ENCODE measurements at places on chromosomes 2 and 18.

GRCh38 chr2:11371092-11371937 is 26.9 kb upstream of the ROCK2 start:
- no peak for DNase-seq

DNA sequence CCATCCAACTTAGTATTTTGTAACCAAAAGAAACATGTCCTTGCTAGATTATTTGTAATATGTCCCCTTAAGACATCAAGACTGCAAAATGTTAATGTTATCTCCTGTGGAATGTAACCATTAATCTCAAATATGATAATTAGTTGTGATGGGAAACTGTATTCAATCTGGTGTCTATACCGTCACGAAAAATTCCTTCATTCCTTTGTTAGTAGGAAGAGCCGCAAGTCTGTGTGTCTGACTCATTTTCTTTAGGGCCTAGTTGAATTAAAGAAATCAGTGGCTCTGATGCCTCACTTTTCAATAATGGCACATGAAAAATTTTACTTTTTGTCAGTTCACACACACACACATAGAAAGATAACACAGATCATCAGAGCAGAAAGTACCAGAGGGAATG is 127.1 kb upstream of the CHAC2 start:
- DNase-seq, result no peak

GRCh38 chr2:47040651-47041050 is 114.5 kb downstream of the STPG4 start:
- no peak for DNase-seq

DNA sequence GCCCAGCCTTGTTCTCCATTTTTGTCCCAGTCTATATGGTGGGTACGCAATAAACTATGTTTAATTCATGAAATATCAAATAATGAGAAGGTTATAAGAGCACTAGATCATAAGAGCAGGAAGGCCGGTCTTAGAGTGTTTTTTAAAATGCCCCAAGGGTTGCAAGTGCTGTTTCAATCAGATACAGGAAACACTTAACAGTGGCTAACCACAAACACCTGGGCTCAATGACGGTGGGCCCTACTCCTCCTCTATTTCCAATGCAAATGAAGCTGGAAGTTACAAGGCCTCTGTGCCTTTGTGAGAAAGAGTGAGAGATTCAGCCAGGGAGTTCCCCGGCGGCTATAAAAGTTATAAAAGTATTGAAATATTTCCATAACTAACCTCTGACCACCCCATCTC is 18.9 kb upstream of the WDR33 start:
- no peak for DNase-seq

- no peak for DNase-seq
Observed at GRCh38 chr2:99811544-99811943, 321.7 kb upstream of the REV1 start.

DNA sequence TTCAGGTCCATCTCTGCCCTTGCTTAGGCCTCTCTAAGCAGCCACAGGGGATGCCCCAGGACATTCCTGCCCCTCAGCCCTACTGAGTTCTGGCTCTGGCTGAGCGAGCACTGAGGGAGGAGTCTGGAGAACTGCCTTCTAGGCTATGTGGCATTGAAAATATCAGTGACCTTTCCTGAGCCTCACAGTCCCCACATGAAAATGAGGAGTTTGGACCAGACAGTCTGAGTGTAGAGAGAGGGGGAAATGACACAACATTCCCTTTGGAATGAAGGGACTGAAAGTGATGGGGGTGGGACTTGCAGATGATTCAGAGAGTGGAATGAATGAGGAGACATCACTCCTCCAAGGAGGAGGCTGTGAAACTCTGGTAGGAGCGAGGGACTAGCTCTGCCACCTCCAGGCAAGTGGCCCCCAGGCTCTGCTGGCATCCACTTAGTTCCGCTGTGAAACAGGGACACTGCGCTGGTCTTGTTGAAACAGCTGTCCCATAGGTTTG is 8.0 kb downstream of the TNS1 start:
- no peak for DNase-seq

GRCh38 chr2:109591206-109591605 is 22.6 kb downstream of the SEPTIN10 start:
- no peak for DNase-seq

GRCh38 chr2:174553811-174554493 is 43.7 kb downstream of the WIPF1 start:
- DNase-seq, result no peak

DNA sequence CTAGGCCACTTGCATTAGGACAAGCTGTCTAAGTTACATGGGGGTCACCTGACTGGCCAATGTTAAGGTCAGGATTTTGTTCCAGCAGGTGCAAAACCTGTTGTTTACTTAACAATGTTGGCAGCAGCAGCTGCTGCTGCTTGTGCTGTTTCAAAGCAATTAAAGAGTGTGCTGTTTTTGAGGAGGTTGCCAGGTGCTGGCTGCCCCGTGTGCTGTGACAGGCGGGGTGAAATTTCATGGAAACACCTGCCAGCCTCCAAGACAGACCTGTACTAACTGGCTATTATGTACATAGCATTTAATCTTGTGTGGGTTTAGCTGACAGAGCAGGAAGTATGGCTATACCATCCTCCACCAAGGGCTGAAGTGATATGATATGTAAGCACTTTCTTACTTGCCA is 224.9 kb downstream of the ASXL3 start:
- DNase-seq, result no peak

DNA sequence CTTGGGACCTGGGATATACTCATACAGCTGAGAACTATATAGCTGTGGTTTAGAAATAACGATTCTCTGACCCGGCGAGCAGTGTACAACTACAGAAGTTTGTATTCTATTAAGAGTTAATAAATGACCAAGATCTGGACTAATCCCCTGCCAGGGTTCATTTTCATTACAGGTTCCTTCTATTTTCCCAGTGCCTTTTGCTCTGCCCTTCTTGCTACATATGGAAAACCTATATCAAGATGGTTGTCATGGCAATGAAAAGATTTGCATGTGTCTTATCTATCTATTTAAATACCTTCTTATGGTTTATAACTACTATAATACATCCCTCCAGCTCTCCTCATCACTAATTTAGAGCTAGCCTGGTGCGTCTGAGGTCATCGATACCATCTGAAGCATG is 965.2 kb downstream of the BCL11A start:
- no peak for DNase-seq

DNA sequence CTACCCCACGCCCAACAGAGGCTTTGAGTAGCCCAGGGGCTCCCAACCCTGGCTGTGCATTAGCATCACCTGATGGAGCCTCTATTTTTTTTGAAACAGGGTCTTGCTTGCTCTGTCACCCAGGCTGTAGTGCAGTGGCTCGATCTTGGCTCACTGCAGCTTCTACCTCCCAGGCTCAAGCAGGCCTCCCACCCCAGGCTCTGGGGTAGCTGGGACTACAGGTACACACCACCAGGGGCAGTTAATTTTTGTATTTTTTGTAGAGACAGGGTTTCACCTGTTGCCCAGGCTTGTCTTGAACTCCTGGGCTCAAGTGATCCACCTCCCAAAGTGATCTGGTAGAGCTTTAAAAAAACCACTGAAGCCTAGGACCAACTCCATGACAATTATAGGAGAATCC is 394.8 kb upstream of the ATP5MC3 start:
- DNase-seq, result no peak

- no peak for DNase-seq
Observed at GRCh38 chr2:157473581-157473980, 29.7 kb upstream of the CYTIP start.

GRCh38 chr2:238043851-238044250 is 16.9 kb upstream of the SCLY start:
- no peak for DNase-seq

DNA sequence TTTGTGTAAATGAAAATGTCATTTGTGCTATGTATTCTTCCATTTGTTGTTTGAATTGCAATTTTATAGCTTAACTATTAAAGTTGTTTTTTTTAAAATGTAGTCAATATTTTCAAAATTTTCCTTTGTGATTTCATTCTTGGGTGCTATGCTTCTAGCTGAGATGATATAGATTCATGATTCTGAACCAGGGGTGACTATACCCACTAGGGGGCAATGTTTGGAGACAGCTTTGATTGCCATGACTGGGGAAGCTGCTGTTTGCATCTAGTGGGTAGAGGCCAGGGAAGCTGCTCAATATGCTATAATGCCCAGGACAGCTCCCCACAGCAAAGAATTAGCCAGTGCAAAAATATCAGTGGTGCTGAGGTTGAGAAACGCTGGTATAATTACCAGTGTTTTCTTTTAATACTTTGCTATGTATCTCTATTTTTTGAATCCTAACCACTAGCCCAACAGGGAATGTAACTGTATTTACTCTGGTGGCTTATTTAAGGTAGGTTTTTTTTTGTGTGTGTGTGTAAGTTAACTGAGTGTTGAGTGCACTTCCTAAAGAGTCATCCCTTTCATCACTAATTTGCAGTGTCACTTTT is 99.7 kb downstream of the MEP1B start:
- DNase-seq, result no peak

- DNase-seq, result no peak
Observed at GRCh38 chr18:55446996-55447671, 140.9 kb downstream of the TCF4 start.

DNA sequence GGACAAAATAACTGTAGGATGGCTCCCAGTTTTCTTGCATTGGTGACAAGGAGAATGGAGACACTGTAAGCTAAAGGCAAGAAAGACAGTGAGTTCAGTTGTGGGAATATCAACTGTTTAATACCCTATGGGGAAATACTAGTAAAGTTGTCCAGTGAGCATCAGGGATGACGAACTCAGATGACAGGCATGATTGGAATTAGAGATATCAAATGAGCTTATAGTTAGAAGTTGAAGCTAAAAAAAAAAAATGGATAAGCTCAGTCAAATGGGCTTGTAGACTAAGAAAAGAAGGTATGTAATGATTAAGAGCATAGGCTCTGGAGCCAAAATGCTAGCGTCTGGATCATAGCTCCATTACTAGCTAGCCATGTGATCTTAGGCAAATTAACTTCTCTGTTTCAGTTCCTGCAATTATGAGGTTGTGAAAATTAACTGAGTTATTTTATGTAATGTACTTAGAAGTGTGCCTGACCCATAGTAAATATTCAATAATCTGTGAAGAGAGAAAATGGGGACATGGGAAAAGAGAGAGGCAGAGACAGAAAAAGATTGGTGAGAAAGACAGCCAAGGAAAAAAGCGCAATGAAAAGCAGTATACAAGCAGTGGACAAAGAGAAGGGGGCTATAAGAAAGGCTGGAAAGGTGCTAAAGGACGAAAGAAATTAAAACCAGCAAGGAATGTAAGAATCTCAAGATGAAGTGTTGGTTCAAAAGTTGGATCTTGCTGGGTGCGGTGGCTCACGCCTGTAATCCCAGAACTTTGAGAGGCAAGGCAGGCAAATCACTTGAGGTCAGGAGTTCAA is 95.7 kb upstream of the SLC39A10 start:
- DNase-seq, result no peak

DNA sequence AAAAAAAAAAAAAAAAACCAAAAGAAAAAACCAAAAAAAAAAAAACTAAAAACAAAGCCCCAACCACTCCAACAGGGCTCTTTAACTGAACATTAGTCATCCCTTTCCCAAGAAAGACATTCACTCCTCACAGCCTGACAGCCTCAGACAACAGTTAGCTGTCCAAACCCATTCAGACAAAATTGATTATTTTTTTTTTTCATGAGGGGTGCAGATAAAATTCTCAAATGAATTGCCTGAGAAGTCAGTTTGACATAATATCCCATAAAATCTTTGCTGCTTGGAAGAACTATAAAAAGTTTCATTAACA is 206.1 kb upstream of the REV1 start:
- DNase-seq, result no peak

DNA sequence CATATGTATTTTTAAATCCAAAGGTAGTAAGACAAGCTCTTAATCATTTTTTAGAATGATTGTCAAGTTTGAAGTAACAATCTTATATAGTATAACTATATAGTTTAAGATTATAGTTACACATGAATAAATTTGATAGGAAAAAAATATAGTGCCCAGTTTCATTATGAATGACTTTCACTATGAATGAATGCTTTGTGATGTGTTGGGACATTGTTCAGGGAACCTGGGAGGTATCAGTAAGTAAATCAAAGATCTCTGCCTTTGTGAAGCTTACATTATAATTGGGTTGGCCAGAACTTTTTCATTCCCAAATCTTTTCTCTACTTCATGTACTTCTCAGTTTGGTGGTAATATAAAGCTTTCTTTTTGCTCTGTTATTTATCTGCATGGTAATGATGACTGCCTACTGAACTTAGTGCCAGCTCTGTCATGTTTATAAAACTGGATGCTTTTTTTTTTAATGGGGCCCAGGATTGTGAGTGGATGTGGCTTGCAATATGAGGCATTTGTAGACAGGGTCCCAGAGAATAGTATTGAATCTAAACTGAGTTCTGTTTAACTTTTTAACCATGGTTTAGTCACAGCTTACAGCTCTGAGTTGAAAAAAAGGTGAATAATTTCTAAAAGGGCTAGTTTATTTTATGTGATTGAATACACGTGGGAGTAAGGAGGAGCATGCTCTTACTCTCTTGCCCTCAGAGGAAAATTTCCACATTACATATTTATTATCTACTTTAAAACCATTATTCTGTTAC is 23.3 kb downstream of the GLS start:
- DNase-seq, result no peak

- no peak for DNase-seq
Observed at GRCh38 chr18:31774962-31775361, 14.3 kb upstream of the SLC25A52 start.

Measured in amygdala (tissue), 56 donors.